Esophagus mucosa (tissue), 1 donor: ENCODE measurements at places on chromosomes 5 and 9.

DNA sequence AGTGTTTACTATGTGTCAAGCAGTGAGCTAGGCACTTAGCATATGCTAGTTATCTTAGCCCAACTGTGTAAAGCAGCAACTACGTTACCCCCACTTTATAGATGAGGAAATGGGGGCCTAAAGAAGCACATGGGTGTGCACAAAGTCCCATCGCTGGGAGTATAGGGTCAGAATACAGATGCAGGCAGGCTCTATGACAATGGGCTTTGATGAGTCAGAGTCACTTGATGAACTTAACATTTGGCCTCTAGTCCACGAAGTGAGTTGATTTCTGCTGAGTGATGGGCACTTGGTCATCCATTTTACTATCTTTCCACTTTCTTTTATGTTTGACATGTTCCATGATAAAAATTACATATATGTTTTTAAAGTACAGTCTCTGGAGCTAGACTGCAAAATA is 204.3 kb downstream of the TRIM32 start:
- no peak for ATAC-seq

- no peak for ATAC-seq
These were observed 807.9 kb upstream of the NUDT12 start for GRCh38 chr5:104370523-104370922.

DNA sequence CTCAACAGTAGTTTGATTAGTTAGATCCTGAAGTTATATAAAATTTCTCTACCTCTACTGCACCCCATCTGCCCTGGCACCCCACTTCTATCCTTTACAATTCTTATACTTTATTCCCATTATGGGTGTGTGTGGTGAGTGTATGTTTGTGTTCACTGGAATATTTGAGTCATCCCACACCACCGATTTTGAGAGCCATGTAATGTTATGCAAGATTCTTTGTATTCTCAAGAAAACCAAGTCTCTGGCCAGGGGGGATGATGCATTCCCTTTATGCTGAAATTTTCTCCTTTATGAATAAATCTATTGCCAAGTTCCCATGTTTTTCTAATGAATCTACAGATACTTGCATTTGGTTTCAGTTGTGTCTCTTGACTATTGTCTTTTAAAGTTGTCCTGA is 266.8 kb downstream of the ARHGEF28 start:
- no peak for ATAC-seq

- peak; percentile 27 for ATAC-seq
These were observed 822 bp downstream of the DENND4C start for GRCh38 chr9:19231126-19231903.

DNA sequence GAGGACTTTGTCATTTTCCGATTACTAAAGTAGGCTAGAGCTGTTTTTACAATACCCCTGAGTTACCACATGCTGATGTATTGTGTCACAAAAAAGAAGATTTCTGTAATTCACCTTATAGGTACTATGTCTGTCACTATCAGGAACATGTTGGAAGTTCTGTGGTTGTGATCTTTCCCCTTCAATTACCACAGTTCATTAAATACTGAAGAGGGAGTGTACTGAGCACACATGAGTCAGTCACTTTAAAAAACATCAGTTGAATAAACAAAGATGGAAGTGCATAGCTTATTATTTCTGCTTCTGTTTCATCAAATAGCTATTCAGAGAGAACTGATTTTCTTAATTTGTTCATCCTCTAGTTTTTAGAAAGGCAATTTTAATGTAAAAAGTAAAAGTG is 31.7 kb downstream of the AP3S1 start:
- peak; percentile 13 for ATAC-seq

GRCh38 chr5:52013523-52013922 is 630.3 kb downstream of the ISL1 start:
- no peak for ATAC-seq

DNA sequence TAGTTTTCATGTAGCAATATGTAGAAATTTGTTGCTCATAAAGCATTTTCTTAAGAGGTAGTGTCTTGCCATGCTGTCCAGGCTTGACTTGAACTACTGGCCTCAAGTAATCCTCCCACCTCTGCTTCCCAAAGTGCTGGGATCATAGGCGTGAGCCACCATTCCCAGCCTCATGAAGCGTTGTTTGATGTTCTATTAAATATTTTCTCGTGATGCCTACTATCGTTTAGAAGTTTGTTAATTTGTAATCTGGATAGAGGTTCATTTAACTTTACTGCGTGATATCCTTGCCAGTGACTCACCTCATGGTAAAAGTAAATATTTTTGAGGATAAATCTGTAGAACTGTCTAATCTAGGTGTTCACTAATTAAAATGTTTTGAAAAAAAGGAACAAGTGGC is 82.6 kb downstream of the VCAN start:
- ATAC-seq = no peak

DNA sequence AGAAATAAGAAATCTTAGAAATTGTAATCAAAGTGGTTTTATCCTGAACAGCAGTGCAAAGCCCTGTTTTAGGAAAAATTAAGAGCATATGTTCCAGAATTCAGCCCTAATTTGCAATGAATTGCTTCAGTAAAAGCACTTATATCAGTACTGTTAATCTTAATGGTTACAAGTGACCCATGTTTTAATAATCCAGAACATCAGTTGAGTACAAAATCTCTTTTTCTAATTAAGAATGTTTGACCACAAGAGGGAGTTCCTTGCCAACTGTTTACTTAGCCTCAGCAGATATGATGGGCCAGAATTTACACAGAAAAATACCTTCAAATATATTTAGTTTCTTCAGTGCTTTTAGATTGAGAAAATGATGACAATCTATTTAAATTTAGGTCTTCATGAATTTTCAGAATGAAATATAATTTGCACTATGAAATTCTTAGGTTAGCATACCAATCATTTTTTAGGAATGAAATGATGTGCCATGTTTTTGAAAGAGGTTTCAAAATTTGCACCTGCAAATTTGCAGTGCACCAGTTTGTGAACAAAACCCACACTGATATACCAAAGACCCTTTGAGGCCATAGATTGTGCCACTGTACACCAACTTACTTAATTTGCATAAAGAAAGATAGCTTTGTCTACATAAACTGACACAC is 926.3 kb upstream of the ARRDC3 start:
- no peak for ATAC-seq

GRCh38 chr5:155512329-155512728 is 498.8 kb downstream of the KIF4B start:
- ATAC-seq = no peak

- ATAC-seq = no peak
These were observed 11.7 kb downstream of the MED7 start for GRCh38 chr5:157130925-157131324.

DNA sequence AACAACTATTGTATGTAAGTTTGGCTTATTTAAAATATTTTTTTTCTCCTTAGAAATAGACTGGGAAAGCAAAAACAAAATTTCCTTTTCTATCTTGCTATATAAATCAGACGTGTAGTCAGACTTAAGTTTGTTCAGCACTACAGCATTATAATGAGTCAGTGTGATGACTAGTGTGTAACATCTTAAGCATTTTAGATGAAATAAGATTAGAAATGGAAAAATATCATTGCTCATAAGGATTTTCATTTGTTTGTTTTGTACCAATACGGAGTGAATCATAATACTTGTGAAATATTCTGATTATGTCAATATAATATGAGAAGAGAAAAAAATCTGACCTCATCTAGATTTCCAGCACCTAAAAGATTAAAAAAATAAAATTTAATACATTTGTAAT is 64.7 kb upstream of the RICTOR start:
- ATAC-seq = peak; percentile 83

DNA sequence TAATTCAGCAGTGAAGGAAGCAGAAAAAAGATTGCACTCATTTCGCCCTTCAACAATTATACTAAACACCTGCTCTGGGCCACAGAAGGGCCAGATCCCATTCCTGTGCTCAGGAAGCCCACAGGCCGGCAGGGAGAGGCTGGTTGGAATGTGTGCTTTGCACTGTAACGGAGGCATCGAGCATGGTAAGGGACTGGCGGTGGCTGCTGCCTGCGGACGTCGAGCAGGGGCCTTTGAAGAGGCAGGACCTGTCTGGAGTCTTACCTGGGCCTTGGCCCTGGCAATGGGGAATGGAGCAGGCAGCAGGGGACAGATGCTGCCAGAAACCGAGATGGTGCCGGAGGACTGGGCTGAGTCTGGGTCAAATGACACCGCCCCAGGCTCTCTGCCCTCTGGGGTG is 97.8 kb downstream of the KCNIP1 start:
- ATAC-seq = no peak
